Suppressor macrophage treated with lipopolysaccharide for 4 hours (primary cell): ENCODE measurements at places on chromosomes 2 and 18.

GRCh38 chr2:168685600-168686451 lies 116.6 kb upstream of the NOSTRIN start:
- DNase-seq: peak; percentile 69

DNA sequence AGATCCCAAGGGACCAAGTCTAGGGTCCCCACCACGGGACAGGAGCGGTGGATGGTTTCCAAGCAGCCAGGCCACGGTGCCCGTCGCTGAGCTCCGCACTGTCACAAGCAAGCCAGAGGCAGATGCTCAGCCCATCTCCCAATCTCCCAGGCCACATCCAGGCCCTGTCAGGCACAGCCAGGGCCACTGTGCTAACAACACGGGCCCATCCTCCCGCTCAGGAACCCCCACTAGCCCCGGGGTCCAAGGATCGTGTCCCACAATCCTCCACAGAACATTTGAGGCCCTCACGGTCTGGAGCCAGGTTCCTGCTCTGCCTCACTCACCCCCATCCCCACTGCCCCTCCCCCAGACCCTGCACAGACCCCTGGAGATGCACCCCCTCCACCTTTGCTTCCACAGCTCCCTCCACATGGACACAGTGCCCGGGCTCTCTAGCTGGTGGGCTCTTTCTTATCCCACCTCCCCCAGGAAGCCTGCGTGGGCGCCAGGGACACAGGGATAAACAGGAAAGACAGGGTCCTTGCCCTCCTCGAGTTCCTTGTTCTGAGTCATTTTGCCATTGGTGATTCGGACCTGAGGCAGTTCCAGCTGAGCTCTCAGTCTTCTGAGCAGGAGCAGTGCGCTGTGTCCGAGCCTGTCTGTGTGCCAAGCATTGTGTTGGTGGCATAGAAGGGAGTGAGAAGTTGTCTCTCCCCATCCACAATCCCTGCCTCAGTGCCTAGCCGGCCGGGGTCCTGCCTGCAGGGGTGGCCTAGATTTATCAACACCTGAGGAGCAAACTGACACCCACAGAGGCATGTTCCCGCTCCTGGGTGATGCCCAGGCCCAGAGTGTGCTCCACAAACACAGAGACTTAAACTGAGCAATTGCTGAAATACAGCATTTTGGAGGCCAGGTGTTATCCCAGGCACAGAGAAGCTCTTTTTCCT lies 7.0 kb downstream of the CROCC2 start:
- DNase-seq: no peak

DNA sequence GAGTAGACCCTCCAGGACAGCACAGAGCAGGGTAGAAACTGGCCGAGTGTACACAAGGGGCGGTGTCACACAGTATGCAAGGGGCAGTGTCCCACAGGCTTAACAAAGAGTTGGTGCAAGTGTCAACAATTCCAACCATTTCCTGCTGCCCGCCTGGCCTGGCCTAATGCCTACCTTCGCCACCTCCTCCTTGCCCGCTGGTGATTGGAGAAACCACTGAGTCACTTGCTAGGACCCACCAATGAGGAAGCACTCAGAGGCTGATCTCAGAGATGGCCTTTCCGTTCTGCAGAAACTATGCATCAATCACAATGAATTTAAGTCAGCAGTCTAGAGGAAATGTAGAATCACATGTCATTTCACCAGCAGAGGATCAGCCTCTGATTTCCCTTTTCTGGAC lies 263.3 kb upstream of the PKDCC start:
- no peak for DNase-seq

DNA sequence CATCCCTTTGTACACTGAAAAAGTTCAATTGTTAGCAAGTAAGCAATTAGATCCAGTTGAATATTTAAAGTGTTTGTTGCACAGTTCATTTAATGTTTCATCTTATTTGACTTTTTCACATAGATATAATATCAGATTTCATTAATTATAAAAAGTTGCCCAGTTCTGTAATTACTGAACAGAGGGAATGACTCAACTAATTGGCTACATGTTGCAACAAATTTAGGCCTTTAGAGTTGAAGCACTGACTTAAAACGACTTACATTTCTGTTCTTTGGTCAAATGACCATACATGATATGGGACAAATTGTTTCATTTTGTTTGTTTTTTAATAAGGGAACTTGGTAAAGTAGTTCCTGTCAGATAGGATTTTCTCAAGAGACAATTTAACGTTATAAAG lies 68.5 kb upstream of the FAM117B start:
- DNase-seq: no peak

DNA sequence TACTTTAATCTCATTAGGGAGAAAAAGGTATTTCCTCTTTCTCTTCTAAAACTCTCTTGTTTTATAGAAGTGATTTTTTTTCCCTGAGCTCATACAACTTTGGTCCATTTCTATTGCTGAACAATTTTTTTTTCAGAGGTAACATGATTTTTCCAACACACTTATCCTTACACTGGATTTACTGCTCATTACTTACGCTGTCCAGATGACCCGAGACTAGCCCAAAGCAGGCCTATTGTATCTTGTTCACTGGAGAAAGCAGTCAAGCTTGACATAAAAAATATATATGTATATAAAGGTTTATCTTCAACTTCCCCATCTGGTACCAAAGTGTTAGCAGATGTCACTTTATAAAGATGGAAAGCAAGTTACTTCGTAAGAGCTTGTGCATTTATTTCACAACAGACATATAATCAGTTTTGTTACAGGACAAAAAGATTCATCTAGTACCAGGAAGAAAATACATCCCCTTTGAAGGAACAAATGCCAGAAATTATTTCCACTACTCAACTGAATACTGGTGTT lies 70.4 kb upstream of the KIDINS220 start:
- DNase-seq: no peak

DNA sequence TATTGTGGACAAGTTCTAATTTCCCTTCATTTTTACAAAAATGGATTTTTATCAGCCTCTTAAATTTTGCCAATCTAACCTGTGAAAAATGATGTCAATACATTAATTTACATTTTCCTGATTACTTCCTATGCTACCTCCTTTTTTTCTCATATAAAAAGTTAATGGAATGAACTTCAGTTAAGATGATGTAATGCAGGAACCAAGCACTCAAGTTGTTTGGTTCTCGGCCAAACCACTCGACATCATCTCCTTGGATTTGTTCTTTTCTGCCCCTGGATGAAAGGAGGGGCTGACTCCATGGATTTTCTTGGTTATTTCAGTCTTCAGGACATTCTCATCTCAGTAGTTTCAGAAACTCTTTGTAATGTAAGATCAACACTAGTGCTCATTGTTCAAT lies 253.1 kb upstream of the NXPH2 start:
- DNase-seq: no peak

DNA sequence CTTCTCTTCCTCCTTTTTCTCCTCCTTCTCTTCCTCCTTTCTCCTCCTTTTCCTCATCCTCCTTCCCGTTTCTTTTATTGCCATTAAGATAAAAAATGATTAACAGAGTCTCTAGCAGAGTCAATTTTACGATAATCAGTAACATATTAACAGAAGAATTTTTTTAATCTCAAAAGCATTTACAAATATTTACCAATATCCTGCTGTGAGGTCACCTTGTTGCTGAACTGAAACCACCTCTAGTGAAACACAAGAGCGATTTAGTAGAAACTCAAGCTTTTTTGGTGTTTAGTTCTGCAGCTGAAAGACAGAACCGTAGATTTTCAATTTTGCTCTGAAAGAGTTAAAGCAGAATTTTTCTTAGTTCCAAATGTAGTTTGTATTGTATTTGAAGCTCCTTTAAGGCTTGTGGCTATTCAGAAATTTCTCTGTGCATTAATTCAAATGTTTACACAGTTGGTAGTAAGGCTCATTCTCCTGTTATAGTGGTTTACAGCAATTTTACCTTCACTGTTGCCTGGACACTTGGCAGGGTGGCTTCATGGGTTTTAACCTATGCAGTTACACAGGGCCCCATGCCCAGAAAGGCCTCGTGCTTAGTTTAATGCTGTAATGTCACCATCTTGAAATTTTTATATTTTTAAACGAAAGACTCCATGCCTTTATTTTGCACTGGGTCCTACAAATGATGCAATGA lies 1106.6 kb upstream of the FAM98A start:
- no peak for DNase-seq

DNA sequence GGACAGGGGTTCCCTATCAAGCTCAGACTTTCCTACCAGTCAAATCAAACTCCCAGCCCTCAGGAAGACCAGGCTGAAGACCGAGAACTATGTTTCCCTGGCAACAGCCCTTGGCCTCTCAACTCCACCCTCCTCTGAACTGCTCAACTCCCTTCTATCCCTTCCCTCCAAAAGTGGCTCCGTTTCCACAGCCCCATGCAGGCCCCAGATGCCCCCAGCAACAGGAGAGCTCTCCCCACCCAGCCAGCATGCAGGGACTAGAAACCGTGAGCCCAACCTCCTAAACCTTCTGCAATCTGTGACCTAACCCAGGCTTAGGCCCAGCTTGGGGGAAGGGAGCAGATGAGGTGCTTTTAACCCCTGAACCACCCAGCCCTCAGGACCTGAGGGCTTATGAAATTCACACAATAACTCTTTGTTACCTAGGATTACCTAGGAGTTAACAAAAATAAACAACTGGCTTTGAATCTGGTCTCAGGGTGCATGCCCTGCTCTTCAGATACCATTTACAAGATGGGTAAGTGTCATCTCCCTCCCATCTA lies 87.2 kb downstream of the BCL11A start:
- DNase-seq: no peak

DNA sequence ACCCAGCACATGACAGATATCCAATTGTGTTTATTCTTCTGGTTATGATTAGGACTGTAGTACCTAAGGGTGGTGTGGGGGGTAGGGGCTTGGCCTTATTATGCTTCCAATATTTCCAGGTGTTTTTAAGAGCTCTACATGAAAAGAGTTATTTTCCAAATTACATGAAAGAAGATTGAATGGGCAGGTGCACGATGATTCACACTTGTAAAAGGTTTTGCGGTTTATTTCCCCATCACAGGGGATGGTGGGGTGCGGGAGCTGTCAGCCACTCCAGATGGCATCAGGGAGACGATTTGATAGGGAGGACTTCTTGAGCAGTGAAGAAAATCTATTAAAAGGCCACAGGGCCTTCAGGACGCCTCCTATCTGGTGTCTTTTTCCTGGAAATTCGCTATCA lies 15.1 kb upstream of the CCBE1 start:
- no peak for DNase-seq

- DNase-seq: no peak
Observed at GRCh38 chr2:46973673-46974072, 58.1 kb upstream of the MCFD2 start.

DNA sequence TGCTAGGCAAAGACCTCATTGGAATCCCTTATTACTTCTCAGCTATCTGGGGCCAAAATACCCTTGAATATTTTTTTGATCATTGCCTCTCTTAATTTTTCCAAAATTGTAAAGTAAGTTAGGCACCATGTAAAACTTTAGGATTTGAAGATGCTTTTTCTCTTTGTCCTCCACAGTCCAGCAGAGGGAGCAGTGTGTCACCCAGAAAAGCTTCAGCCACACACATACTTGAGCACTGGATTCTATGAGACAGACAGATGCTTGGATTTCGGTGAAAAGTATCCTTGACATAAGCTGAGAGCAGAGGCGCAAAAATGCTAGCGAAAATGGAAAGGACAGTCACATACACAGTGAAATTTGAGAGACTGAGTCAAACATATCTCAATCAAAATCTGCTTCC lies 74.7 kb upstream of the KCNJ3 start:
- peak; percentile 13 for DNase-seq
